ENCODE measurements at places on chromosomes 13 and 19.

- no peak for DNase-seq
Measured at GRCh38 chr19:17243830-17244617, 1.7 kb downstream of the NR2F6 start.

- no peak for DNase-seq
Measured at GRCh38 chr13:50526661-50527071, 316.8 kb downstream of the DLEU7 start.

- no peak for DNase-seq
Measured at GRCh38 chr13:39364947-39365468, 238.0 kb downstream of the LHFPL6 start.

DNA sequence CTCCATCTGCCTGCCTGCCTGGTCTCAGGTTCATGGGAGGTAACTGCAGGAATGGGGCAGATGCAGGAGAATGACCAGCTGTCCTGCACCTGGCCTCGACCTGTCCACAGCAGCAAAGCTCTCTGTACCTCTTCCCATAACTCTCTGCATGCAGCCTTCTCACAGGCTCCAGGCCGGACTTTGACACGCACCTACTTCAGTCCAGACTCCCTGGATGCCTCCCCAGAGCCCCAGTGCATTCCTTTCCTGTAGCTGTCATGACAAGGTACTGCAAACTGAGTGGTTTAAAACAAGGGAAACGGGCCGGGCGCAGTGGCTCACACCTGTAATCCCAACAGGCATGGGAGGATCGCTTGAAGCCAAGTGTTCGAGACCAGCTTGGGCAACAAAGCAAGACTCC, 3.3 kb downstream of the NANOS2 start:
- no peak for DNase-seq

- DNase-seq, result no peak
Measured at GRCh38 chr19:7694499-7694898, 7.4 kb downstream of the FCER2 start.

DNA sequence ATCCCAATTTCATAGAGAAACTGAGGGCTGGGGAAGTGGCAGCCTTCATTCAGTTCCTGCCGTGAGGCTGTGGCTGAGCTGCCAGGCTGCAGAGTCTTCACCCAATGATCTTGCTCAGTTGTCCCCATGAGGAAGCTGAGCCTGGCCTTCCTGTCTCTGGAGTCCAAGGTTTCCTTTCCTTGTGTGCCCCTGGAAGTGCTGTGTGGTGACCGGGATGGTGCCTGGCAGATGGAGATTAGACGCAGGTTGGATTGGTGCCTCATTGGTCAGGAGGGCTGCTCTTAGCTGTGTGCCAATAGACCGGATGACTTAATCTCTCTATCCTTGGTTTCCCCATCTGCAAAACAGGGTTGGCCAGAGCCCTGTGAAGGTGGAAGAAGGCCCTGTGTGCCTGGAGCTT, 24.6 kb downstream of the DNM2 start:
- no peak for DNase-seq

DNA sequence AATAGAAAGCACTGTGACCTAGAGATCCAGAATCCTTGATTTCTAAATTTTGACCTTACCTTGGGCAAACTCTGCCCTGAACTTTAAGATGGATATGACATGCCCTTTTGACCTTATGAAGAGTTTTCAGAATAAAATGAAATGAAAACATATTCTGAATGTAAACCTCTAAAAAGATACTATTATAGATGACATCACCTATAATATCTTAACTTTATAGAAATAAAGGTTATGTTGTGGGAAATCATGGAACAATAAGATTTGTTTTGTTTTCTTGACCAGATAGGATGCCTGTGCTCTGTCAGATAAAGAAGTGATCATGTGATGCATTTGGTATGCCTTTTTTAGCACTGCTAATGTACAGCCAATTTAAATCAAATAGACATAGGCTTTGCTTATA, 13.1 kb upstream of the LPAR6 start:
- no peak for DNase-seq

DNA sequence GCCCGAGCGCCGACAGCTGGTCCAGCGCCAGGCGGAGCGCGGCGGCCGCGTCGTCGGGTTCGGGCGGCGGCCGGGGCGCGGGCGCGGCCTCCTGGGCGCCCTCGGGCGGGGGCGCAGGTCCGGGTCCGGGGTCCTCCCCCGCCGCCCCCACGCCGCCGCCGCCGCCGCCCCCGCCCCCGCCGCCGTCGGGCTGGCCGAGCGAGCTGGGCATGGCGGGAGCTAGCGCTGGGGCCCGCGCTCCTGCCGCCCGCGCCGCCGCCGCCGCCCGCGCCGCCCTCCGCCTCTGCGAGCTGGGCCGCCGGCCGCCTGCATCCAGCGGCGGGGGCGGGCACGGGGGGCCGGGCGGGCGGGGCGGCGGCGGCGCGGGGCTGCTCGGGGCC, 287 bp downstream of the MEX3D start:
- no peak for DNase-seq

DNA sequence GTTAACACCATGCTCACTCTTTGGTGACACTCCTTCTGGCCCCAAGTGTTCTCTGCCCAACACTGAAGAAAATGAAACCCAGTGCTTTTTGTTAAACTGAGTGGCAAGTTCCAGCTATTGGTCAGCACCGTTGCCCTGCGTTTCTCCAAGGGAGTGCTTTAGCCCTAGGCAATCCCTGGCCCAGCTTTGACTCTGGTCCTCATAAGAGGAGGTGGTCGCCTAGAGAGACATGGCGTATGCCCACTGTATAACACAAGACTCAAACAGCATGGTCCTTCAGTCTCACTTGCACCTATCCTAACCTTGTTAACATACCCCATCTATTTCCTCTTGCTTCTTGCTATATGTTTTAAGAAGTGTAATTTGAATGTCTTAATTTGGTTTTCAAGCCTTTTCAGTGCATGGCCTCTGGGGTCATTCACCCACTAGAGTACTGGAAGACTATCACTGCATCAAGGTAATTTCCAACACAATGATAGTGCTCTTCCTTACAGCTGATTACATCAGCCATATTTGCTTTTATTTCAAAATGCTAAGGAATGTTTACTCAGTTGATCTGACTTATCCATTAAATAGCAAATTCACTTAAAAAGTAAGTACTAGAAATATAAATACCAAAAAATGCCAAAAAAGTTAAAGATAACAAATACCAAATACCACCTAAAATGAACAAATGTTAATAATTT, 190.5 kb upstream of the SOX21 start:
- DNase-seq, result no peak

GRCh38 chr13:39468306-39468705, 134.7 kb downstream of the LHFPL6 start:
- no peak for DNase-seq

DNA sequence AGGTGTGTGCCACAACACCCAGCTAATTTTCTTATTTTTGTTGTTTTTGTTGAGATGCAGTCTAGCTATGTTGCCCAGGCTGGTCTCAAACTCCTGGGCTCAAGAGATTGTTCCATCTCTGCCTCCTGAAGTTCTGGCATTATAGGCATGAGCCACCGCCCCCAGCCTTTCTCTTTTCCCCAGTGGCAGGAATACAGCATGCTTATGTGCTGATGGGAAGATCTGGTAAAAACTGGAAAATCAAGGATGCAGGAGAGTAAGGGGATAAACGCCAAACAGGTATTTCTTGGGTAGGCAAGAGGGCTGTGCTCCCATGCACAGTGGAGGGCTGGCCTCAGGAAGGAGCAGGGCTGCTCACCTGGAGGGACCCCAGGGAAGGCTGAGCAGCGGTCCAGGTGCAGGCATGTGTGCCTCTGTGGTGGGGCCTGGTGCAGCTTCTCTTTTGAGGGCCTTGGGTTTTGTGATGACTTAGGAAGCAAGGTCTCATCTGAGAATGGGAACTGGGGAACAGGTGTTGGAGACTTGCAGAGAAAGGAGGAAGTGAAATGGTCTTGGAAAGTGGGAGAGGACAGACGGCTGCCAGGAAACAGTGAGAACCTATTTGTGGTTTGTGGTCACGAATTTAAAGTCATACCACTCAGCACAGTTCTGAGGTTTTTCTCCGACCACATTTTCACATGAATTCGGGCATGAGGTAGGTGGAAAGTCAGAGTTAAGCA, 106.5 kb downstream of the TEX26 start:
- peak; percentile 14 for DNase-seq

DNA sequence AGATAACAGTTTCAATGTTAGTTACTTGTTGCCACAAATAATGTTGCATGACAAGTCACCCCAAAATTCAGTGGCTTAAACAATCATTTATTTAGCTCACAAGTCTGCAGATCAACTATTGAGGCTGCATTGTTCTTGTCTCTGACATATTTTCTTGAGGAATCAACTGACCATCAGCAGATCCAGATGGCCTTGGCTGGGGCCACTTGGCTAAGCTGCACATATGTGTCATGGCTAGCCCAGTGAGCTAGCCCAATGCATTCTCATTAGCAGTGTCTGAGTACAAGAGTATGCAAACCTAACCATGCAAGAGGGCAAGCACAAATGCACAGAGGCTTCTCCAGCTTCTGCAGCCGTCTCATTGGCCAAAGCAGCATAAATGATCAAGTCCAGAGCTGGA, 180.4 kb downstream of the DNAJC15 start:
- no peak for DNase-seq

DNA sequence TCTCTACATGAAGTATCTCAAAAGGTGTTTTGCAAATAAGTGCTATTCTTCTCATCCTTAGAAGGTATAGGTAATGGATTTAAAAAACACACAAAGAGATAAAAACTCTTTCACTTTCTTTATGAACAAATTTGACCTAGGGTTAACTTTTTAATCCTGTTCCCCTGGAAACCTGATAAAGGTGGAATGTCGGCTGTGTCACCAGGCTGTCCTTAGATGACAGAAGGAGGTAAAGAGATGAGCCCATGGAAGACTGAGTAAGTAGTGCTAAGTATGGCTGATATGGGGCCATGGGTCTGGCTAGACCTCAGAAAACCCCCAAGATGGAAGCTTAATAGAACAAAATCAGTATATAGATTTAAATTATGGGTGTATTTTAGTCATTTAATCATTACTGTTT, 153.8 kb upstream of the LSM14A start:
- no peak for DNase-seq

DNA sequence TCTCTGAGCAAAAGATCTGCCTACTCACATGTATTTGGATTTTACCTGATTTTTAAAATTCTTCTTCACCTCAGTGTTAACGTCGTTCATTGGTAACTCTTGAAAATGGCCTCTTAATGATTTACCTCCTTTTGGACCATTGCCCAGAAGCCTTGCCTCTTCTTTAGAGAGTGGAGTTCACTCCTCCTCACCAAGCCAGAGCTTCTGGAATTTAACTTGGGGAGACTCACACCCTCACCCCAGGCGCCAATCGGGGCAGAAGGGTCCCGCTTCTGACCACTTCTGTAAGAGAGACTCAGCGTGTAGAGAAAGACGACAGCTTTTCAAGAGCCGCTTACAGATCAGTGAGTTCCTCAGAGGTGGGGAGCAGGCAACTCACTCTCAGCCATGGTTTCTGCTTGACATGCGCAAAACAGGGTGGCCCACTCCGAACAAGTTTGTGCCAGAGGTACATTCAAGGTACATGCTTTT, 2.7 kb downstream of the PNMA8C start:
- no peak for DNase-seq

- DNase-seq, result no peak
Measured at GRCh38 chr19:3798137-3798536, 12.0 kb upstream of the MATK start.

GRCh38 chr19:10243606-10244005, 8.4 kb upstream of the MRPL4 start:
- no peak for DNase-seq

DNA sequence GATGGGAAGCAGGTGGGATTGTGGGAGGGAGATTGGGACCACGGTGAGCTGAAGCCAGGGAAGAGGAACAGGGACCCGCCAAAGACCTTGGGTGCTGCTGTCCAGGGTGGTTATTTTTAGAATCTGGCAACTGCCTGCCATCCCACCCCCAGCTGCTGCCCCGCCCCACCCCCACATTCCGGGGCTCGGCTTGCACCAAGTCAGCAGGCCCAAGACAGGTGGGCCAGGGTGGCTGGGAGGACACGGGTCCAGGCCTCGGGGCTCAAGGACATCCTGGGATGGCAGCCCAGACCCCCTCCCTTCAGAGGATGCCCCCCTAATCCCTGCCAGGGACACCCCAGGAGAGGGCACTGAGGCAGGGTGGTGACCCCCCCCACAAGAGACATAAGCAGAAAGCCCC, 827 bp downstream of the CKM start:
- no peak for DNase-seq

GRCh38 chr13:95367309-95367843, 66.1 kb upstream of the ABCC4 start:
- no peak for DNase-seq

DNA sequence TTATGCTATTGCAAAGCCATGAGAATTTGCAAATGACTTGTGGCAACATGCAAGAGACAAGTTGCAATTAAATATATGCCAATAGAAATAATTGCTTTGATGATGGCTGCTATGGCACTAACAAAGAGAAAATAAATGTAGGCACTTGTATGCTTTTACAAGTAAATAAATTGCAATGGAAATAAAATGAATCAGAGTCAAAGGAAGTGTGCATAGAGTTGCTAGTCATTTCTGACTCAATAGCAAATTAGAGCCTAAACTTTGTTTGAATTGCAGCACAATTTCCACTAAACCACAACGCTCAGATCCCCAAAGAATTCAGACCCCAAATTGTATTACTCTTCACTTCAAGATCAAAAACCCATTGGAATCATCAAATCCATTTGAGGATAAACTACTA, 792.1 kb upstream of the ARGLU1 start:
- DNase-seq, result no peak

- DNase-seq, result no peak
Measured at GRCh38 chr13:95087746-95088305, 213.4 kb downstream of the ABCC4 start.

GRCh38 chr13:80555796-80556678, 215.1 kb upstream of the SPRY2 start:
- DNase-seq, result no peak

DNA sequence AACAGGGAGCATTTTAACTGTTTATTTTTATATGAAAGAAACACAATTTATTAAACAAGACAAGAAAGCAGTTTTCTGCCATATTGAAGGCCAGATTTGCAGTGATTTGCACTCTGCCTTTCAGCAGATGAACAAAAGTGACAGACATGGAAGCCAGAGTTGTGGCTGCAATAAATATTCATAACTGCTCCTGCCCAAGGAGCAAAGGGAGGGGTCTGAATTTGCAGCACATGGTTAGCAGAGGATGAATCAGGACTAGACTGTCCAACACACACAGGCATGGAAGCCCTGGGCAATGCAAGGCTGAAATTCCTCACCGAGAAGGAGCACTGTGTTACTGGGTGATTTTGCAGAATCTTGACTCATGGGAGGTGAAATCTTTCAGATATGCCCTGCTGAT, 418.2 kb downstream of the DCT start:
- DNase-seq, result no peak

GRCh38 chr19:16377521-16377920, 52.9 kb downstream of the KLF2 start:
- no peak for DNase-seq

- DNase-seq, result no peak
Measured at GRCh38 chr13:59099182-59099974, 1064.3 kb downstream of the DIAPH3 start.

- DNase-seq, result no peak
Measured at GRCh38 chr19:3721887-3722442, 13.8 kb downstream of the TJP3 start.
